Endothelial cell of umbilical vein (primary cell): ENCODE measurements at places on chromosomes 5 and 9. TPM values are rescaled to one million over a fixed set of nuclear protein-coding genes. Genes with fewer than 3 reads are reported as not detected.

The COL15A1 gene
- 0.05 TPM in 1 of 2 replicates, not detected in the other for total RNA-seq

The ANKRD55 gene
- total RNA-seq: 1.2 and 2.1 TPM in 2 replicates

The IFNA1 gene
- not detected in 2 replicates for total RNA-seq

The AQP3 gene
- total RNA-seq: 0.39 and 0.93 TPM in 2 replicates

The SUB1 gene
- 246 and 252 TPM in 2 replicates for total RNA-seq

The TMEM171 gene
- total RNA-seq: 5.0 and 5.6 TPM in 2 replicates

The LCN10 gene
- total RNA-seq: not detected in 2 replicates

The POLR1E gene
- 17.2 and 21.2 TPM in 2 replicates for total RNA-seq

The PKD2L2 gene
- total RNA-seq: not detected in 2 replicates

The SLC34A3 gene
- total RNA-seq: not detected in 2 replicates

The C9orf50 gene
- total RNA-seq: not detected in 2 replicates

The PLAC8L1 gene
- total RNA-seq: 0.80 and 1.1 TPM in 2 replicates

The GDA gene
- not detected in 2 replicates for total RNA-seq

The TUSC1 gene
- 12.1 TPM in 2 replicates for total RNA-seq

The MARCHF3 gene
- 31.7 and 31.9 TPM in 2 replicates for total RNA-seq

The FBXL7 gene
- total RNA-seq: 28.6 and 32.2 TPM in 2 replicates
